ENCODE measurements at places on chromosomes 1 and 21.

DNA sequence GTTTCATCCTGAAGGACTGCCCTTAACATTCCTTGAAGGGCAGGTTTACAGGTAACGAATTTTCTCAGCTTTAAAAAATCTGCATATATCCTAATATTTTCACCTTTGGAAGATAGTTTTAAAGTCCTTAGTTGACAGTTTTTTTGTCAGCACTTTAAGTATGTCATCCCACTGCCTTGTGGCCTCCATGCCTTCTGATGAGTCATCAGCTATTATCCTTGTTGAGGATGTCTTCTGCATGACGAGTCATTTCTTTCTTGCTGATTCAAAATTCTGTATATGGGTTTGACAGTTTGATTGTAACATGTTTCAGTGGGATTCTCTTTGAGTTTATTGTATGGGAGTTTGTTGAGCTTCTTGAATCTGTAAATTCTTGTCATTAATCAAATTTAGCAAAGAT, 500.6 kb downstream of the DISC1 start:
- DNase-seq = peak; percentile 62

DNA sequence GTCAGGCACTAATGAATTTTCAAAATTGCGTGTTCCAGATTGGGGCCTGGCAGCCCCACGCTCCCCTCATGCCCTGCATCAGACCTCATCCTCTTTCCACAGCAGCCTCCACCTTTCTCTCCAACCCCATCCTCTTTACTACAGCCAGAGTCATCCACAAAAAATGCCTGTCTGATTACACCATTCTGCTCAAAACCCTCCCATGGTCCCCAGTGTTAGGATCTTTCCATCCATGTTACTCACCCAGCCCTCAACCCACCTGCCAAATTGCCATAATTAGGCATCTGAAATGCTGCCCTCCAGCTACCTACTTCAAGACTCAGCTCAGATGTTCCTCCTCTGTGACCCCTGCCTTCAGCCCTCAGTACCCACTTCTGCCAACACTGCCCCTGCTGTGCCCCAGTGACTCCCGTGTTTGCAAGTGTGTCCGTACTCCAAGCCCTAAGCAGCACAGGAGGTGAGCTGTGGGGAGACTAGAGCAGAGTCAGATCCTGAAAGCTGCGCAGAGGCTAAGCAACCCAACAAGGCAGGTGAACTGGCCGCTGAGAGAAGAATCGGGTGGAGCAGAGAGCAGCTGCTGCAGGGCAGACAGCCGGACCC, 715 bp upstream of the ARTN start:
- no peak for DNase-seq

GRCh38 chr1:201381130-201381529, 3.6 kb upstream of the TNNT2 start:
- DNase-seq = no peak

GRCh38 chr1:205950280-205950679, 7.0 kb upstream of the SLC26A9 start:
- no peak for DNase-seq

DNA sequence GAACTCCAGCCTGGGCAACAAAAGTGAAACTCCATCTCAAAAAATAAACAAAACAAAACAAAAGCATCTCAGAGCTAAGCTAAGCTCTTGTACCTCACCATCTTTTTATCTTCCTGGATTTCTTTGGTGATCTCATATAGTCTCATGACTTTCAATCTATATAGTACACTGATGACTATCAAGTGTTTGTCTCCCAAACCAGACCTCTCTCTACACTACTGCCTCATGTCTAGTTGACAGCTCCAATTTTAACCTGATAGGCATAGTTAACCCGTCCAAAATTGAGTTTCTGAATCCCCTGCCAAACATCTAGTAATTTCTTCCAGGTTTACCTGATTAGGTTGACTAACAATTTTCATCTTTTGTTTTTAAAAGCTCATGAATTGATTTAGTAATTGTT, 151.7 kb downstream of the COP1 start:
- no peak for DNase-seq

DNA sequence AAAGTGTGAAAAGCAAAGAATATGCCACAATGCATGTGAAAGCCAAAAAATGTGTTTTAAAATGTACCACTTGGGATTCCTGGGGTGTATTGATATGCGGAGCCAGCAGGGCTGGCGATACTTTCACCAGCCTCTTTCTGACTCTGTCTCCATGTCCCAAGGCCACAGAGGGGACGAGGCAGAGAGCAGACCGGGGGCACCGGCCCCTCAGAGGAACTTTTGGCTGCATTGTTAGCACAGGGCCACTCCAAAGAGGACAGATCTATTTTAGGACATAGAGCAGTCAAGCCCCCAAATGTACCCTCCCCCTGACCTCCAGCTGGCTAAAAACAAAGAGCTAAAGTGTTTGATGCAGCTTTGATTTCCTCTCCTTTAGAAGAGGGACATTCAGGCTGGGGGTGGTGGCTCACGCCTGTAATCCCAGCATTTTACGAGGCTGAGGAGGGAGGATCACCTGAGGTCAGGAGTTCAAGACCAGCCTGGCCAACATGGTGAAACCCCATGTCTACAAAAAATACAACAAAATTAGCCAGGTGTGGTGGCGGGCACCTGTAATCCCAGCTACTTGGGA, 25.6 kb upstream of the ZNF436 start:
- no peak for DNase-seq

DNA sequence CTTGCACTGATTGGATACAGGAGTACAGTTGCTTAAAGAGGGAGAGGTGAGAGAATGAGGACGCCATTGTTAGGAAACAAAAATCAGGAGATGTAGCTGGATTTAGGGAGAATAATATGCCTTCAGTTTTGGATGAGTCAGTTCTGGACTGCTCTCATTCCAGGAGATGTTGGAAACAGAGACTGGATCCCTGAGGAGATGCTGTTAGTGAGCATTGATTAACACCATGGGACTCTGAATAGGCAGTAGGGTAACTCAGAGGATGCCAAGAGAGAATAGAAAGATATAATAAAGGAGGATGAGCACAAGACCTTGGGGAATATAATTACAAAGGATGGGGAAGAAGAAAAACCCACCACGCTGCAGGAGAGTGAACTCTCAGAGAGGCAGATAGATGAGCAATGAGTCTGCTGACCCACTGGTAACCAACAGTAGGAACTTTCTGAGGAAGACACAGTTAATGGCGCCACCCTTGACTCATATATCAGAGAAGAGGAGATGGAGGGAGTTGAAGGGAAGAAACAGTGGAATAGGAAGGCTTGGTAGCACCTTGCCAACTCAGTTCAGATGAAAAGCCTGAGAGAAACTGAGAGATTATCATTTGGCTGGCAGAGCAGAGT, 10.5 kb downstream of the KCNJ15 start:
- no peak for DNase-seq

DNA sequence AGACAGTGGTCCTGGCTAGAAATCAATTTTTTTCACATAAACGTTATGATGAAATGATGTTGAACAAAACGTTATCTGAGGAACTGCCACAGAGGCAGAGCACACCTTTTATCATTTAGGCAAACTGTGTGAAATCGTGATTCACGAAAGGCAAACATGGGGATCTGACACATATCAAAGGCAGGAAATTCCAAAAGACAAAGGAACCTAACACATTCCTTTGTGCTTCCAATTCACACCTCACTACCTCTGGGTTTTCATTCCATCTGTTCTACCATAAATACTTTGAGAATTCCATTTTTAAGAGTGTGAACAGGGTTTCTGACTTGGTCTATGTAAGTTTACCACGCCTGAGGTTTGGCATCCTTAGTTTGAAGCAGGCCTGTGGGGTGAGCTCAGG, 119.5 kb upstream of the KRTAP19-8 start:
- DNase-seq = no peak

DNA sequence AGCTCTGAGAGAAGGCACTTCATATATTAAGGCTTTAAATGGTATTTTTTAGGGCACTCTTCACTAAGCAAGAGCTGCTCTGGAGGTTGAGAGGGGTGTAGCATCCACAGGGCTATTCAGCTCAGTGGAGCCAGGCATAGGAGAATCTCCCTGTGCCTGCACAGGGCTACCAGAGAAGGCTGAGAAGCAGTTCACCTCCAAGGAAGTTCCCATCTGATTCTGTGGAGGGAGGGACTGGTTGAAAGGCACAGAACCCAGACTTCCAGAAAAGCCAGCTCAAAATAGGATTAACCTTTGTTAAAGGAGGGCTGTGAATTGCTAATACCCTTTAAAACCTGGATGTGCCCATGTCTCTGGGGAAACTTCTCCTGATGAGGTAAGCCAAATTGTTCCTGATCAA, 304.5 kb downstream of the TTLL7 start:
- DNase-seq = no peak

GRCh38 chr1:161932668-161933067, 91.0 kb downstream of the OLFML2B start:
- DNase-seq = no peak

GRCh38 chr1:244893836-244894235, 29.5 kb upstream of the HNRNPU start:
- DNase-seq = no peak

- no peak for DNase-seq
These were observed 123.2 kb downstream of the DMRTB1 start for GRCh38 chr1:53582211-53583020.

GRCh38 chr1:113905435-113905861, 322 bp downstream of the DCLRE1B start:
- DNase-seq = no peak

DNA sequence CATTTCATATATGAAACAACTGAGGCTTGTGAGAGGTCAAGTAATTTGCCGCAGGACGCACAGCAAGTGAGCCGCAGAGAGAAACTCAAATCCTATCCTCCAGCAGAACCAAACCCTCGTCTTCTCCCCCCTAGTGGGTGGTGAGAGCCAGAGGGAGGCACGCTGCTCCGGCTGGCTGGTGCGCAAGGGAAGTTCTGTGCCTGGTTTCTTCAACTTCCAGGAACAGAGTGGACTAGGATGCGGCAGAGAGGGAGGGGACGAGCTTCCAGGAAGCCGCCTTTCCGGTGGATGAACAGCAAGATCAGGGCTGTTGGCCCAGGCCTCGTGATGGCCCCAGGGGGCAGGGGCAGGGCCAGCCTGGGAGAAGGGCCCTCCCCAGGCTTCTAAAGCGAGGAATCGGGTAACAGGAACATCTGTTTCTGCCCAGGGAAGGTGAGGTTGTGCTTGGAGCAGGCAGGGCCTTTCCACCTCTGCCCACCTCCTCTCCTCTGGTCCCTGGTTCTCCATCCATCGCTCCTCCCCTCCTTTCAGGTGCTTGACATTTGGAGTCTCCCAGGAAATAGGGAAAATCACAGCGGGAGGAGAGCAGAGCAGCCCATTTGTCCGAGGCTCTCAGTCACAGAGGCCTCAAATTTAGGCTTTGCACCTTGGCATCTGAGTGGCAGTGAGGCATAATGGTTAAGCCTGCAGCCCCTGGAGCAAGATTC, 16.8 kb upstream of the PDIK1L start:
- no peak for DNase-seq

DNA sequence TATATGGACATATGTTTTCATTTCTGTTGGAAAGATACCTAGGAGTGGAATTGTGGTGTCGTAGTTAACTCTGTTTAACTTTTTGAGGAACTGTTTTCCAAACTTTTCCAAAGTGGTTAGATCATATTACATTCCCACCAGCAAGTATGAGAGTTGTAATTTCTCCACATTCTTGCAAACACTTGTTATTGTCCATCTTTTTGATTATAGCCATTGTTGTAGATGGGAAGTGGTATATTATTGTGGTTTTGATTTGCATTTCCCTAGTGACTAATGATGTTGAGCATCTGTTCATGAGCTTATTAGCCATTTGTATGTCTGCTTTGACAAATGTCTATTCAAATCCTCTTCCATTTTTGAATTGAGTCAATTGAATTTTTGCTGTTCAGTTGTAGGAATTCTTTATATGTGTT, 19.8 kb downstream of the CAMTA1 start:
- DNase-seq = no peak

GRCh38 chr1:25099343-25099951, 132.9 kb downstream of the SYF2 start:
- DNase-seq = no peak

DNA sequence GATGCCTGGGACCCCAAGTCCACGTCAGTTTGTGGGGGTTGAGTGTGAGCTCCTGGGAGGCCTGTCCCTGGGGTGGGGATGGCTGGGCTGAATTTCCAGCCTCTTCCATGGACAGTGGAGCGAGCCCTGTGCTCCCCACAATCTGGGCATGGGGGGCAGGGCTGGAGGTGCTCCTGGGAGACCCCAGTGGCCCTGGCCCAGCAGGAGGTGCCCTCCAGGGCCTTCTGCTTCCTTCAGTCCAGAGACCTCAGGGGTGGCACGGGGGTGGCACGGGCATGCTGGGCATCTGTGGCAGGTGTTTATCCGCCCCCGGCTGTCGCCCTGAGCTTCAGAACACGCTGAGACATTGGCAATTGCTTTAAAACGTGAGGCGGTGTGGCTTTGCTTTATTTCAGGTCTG, 40.9 kb downstream of the MORN1 start:
- no peak for DNase-seq

DNA sequence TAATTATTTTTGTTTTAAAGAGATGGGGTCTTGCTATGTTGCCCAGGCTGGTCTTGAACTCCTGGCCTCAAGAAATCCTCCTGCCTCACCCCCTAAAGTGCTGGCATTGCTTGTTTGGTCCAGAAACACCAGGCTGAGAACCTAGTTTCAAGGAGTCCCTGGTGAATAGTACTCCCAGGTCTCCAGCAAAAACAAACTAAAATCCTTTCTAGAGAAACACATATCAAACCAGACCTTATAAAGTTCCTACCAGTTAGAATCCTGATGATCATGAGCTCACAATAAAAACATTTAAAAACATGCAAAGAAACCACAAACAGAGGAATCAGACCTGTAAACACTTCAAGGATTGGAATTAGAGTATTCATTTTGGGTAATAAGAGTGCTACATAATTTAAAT, 34.4 kb upstream of the PADI1 start:
- DNase-seq = peak; percentile 59

- no peak for DNase-seq
These were observed 148.2 kb downstream of the PTPRU start for GRCh38 chr1:29384496-29385015.

DNA sequence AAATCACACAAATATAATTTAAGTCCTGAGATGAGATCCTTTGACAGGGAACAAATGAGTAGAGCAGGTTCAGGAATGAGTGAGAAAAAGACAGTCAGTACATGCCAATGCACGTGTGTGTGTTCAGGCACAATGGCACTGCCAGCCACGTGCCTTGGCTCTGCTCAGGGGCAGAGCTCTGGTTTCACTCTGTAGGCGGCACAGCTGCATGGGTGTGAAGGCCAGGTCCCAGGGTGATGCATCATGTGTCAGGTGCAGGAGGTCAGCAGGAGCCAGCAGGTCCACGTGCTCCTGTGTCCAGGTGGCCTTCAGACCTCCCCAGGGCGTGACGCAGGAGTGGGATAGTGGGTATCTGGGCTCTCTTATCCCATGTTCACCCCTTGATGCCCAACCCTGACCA, 386.1 kb downstream of the KCNH1 start:
- no peak for DNase-seq

GRCh38 chr1:230105754-230106625, 39.0 kb downstream of the GALNT2 start:
- no peak for DNase-seq

- no peak for DNase-seq
These were observed 116.0 kb downstream of the CASZ1 start for GRCh38 chr1:10680487-10680886.

DNA sequence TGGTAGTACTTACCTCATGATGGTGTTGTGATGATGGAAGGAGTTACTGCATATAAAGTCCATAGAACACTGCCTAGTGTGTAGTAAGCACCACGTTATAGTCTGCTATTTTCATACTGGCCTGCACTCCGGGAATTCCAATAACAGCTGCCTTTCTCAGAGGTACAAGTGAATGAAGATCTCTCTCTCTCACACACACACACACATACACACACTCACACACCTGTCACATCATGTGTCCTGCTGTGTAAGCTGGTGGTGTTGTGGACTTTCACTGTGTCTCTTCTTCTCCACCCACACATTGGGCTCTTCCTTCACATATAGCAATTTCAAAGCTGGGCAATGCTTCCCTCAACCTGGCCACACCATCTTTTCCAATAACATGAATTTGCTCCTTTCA, 33.4 kb upstream of the ST6GALNAC5 start:
- DNase-seq = no peak
